ENCODE measurements at places on chromosomes 1 and 21.

DNA sequence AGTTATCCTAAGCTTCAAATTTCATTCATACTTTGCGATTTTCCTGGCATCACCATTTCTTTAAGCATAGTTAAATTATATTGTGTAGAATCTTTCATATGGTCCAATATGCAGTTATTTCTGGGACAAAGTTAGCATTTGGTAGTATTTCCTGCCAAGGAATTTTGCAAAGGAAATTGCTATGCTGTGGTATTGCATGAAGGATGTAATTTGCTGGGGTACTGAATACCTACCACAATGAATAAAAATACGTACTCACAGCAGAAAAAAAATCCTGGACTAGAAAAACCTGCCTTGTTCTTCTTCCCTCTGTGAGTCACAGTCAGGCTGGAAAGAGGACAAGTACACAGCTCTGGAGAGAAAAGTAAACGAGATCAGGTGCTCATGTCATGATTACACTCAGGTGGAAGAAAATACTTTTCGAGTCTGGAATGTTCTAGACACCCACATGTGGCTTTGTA, 241.2 kb downstream of the PTBP2 start:
- DNase-seq = no peak

GRCh38 chr1:88529581-88529980, 154.5 kb upstream of the PKN2 start:
- DNase-seq = no peak

DNA sequence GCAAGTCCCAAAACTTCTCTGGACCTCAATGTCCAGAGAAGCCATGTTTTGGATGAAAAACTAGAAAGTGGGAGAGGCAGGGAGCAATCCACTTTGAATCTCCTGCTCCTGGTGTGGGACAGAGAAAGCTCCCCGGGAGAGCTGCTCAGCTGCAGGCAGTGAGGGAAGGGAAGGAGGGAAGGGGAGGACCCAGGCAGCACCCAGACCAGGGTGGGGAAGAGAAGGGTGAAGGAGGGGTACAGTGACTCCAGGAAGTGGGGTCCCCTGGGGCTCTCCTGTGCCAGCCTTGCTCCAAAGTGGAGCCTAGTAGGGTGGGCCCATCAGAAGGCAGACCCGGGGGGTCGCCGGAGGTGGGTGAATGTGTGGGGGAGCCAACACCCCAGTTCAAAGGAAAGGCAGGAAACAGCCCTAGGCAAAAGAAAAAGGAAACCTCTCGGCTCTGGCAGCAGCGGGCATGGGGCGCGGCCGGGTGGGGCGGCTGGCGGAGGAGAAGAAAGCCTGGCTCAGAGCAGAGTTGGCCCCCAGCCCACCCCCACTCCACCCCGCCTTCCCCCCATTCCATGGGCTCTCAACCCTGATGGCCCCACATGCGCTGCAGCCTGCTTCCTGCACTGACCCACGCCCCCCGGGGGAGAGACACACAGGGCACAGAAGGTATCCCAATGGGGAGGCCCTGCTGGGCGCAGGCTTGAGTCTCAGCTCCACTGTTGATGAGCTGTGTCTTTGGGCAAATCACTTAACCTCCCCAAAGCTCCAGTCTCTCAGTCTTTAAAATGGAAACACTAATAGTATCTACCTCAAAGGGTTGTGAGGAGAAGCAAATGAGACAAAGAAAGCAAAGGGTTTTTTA, 5.7 kb downstream of the LGR6 start:
- DNase-seq = no peak

DNA sequence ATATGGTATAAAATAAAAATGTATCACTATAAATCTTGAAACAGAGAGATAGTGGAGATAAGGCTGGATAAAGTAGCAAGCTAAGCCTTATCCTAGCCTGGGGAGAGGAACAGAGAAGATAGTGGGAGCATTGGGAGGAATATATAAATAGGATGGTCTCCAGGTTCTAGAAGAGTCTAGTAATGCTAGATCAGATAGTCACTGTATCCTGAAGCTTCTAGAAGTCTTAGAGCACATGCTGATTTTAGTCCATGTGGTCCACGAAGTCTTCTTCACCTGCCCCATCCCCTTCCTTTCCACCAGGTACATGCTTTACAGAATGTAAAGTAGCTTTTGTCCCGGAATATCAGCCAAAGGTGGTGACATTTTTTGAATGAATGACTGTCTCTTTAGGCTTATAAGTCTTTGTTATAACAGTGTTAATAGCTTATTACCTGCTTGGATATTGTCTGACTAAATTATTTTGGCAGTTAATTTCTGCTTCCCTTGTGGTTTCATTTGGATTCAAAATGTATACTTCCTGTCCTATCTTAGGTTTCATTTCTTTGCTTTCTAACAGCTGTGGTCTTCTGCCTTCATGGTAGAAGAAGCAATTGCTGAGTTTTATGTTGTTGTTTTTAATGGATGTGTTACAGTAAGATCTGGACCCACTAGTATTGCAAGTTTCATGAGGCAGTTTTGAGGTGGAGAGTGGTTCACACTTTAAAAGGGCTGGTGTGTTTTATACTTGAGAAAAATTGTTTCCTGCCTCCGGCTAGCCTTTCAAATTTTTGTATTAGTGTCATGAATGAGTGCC, 5.9 kb downstream of the SMG7 start:
- no peak for DNase-seq

DNA sequence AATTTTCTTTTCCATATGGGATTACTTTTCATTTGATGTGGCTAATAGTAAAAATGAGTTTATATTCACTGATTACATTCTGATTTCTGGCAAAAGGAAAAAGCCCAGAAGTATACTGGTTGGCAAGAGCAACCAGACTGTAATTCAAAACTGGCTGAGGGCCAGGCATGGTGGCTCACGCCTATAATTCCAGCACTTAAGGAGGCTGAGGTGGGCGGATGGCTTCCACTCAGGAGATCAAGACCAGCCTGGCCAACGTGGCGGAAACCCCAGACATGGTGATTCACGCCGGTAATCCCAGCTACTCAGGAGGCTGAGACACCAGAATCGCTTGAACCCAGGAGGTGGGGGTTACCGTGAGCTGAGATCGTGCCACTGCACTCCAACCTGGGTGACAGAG, 14.5 kb downstream of the SYT11 start:
- no peak for DNase-seq

GRCh38 chr1:41448821-41449220, 35.7 kb downstream of the EDN2 start:
- DNase-seq = no peak

GRCh38 chr1:32644426-32644825, 5.9 kb downstream of the ZBTB8OS start:
- DNase-seq = no peak

DNA sequence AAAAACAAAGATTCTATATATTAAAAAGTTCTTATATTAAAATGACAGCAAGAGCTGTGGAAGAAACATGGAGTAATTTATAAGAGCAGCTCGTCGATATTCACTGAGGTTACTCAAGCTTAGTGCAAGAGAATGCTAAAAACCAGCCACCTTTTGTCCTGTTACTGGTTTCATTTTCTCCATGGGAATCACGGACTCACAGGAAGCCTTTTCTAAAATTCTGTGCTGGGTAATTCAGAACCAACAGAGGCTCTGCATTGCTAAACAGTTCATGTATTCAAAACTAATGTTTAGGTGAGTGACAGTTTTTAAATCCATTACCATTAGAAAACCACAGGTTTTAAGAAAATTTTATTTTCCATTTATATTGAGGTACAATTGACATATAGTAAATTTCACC, 147.8 kb upstream of the MAP1LC3C start:
- no peak for DNase-seq

Data from activated CD8-positive, alpha-beta memory T cell treated with anti-CD3 and anti-CD28 coated beads, Interleukin-2, amount 50 U/mL, for 4 hours (primary cell).